ENCODE measurements at places on chromosomes 2 and 18.

DNA sequence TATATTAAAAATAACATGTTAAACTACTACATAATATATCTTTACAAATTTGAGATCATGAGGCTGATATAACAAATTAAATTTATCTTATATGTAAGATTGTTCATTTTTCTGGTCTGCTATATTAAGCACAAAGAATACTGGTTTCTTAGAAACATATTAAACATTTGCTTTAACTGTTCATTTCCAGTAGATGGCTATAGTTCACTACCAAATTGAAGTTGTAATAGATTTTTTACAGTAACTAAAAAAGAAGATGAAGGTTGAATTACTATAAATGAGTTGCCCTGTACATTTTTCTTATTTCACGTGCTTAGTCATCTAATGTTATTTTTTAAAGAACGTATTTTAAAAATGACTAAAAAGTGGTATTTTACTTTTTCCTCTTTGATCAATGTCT is 57.0 kb downstream of the ZNF407 start:
- DNase-seq, result peak; percentile 66

DNA sequence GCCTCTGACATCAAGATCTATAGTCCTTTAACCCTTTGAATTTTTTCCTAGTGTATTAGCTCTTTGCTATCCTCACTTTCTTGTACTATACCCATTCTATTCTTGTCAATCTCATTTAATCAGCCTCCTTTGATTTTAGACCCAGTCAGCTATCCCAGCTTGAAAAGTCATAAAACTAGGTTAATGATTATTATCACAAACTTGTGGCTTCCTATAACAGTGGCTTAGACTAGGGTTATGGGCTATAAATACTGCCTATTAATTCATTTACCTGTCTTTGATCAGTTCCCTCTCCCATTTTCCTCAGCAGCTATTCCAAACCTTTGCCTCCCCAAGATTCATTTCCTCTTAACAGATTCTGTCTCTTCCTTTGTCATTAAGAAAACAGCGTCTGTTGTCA is 174.8 kb downstream of the UBR3 start:
- DNase-seq, result no peak

DNA sequence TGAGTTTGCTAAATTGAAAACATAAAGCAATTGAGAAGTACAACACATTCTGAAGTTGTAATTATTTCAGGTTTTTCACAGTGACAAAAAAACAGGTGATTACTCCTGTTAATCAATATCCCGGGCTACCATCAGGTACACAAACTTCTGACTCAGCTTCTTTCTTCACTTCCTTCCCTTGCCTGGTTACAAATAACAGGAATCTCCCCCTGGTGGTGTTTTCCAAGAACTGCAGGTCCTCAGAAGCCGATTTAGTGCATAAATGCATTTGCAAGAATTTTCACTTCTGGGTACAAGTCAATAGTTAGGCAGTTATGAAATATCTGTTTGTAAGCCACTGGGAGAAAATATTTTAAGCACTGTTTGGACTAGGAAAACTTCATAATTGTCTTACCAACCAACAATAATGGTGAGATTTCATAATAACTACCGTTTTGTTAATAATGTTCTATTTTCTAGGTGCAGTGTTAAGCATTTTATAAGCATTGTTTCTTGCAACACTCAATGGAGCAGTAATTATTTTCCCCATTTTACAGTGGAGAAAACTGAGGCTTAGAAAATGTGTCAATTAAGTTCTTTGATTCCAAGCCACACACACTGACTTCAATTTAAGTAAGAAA is 12.4 kb upstream of the GMCL1 start:
- DNase-seq, result peak; percentile 92

DNA sequence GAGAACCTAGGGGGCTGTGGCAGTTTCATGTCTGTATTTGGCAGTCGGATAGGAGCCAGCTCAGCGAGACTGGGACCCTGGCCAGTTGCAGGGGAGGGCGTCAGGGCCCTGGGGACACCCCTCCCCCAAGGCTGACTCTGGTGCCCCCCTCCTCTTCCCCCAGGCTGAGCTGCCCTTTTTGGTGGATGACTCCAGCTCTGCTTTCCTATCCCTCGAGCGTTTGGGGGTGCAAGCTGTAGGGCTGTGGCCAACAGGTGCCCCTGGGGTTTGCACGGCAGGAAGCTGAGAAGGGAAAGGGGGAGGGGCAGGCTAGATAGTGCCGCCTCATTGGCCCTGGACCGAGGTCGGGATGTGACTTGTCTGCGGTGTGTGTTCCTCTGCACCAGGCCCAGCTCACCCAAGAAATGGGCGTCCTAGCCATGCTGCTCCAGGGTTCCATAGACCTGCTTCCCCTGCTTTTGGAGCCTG is 26.4 kb downstream of the SPEG start:
- DNase-seq, result peak; percentile 39

DNA sequence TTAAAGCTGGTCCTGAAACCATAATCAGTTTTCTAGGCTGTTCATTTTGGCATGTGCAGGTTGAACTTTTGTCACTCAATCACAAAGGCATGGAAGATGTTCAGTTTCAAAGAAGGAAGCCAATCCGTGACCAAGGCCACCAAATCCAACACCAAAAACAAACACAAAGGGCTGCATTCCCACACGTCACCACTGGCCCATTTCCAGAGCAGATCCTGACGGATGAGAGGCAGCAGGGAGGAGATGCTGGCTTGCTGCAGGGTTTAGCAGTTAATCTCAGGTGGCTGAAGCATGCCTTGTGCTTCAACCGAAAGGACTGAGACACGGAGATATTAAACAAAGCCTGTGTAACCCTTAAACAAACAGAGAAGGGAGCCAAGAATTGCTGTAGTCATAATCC is 191.9 kb upstream of the CTAGE1 start:
- DNase-seq, result peak; percentile 52
